ENCODE measurements at places on chromosomes 1 and 21.

DNA sequence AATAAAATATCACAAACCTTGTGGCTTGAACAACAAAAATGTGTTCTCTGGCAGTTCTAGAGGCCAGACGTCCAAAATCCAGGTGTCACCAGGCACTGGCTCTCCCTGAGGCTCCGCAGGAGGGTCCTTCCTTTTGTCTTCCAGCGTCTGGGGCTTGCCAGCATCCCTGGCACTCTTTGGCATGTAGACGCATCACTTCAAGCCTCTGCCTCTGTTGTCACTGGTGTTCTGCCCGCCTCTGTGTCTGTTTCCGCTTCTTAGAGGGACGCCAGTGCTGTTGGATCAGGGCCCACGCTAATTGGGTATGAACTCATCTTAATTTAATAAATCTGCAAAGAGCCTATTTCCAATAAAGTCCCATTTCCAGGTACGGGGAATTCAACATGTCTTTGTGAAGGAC lies 273.7 kb upstream of the C1orf174 start:
- DNase-seq = no peak

GRCh38 chr1:32870615-32871363 lies at the start of gene FNDC5:
Gene FNDC5 (minus strand): TSS chr1:32870912.
- DNase-seq = no peak

- no peak for DNase-seq
Observed at GRCh38 chr1:227219715-227220292, 98.5 kb downstream of the CDC42BPA start.

DNA sequence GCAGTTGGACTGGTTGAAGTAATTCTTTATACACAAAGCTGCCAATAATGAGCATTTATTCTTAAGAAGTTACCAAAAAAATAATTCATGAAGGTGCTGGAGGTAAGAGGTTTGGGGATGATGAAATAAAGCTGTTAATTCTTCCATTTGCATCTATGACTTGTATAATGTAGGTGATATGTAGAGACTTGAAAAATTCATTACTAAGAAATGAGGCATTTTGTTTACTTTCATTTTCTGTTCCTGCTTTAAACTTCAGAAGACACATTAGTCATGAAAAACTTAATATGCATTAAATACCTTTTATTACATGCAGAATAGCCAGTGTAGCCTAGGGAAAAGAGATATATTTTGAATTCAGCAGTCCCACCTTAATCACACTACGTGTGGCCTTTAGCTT lies 214.2 kb downstream of the SLC44A5 start:
- DNase-seq = no peak

DNA sequence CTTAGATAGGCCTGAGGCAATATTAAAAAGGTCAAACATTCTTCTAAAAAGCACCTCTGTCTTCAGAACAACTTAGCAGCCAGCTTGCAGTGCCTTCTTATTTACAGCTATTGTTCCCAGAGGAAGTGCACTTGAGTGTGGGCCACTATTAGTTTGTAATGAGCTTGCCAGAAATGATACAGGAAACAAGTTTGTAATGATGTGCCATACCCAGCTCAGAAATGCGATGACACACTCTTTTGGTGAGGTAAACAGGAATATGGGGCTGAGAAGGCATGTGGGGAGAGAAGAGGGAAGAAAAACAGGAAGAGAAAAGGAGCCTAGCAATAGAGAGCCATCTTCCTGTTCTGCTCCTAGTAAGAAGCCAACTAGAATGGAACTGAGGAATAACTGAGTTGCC lies 295.4 kb downstream of the AGBL4 start:
- no peak for DNase-seq

GRCh38 chr1:91124989-91125417 lies 103.2 kb upstream of the ZNF644 start:
- no peak for DNase-seq

- DNase-seq = no peak
Observed at GRCh38 chr1:38135625-38136414, 89.2 kb upstream of the POU3F1 start.

DNA sequence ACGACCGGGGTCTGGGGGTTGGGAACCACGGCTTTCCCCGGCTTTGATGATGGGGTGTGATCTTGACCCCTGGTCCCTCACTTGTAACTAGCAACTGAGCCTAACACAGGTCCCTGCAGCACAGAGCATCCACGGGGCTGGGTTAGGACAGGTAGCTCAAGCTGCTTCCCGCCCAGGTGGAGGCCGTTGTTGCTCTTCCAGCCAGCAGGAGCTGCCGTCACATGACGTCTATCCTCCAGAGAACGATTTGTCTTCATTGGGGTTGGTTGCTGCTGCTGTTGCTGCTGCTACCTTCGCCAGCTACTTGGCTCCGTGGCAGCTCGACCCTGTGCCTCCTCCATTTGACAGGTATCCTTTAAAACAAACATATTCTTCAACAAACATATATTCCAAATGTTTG lies 74.3 kb upstream of the ADAR start:
- DNase-seq = no peak

DNA sequence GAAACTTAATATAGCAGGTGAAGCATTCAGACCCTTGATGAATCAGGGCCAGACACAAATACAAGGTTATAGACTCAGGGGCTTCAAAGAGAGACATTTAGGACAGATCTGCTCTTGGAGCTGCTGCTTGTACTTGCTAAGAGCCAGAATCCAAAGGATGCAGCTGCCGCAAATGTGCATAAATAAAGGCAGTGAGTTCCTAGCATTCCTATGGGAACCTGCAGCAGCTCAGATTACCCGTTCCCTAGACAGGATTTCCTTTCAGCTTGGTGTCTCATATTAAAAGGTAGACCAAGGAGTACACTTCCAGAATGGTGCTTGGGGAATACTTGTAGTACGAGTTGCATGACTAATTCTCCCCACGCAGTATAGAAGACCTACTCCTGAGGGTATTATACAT lies 9.7 kb upstream of the LRRC53 start:
- DNase-seq = no peak

DNA sequence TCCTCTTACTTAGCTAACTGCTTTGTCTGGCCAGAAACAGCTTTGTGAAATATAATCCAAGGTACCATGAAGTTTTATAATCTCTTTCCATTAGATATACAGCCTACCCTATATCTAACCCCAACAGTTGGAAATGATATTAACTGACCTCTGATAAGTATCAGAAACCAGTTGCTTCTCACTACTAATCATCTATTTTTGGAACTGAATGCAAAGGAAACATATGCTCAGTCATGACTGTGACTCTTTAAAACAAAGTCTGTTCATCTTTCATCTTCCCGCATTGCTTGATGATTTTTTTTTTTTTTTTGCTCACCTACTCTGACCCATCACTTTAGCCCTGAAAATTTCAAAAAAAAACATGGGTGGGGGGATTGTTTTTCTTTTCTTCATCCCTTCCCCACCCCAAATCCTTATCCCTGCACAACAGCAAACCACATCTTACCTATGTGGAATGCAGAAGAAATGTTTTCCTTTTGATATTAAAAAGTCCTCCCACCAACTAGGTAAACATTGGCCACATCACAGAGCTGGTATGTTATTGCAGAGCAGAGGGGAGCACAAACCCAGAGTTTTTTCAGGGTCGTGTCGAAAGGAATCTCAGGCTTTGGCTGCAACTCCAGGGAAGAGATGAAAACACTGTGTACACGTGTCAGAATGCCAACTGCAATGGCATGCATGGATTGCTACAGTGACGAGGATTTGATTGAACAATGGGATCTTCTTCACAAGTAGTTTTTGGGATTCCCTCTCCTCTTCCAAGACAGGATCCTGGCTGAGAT lies 137.3 kb downstream of the SLC30A10 start:
- no peak for DNase-seq

GRCh38 chr21:39644062-39644560 lies 31.4 kb downstream of the B3GALT5 start:
- DNase-seq = no peak

DNA sequence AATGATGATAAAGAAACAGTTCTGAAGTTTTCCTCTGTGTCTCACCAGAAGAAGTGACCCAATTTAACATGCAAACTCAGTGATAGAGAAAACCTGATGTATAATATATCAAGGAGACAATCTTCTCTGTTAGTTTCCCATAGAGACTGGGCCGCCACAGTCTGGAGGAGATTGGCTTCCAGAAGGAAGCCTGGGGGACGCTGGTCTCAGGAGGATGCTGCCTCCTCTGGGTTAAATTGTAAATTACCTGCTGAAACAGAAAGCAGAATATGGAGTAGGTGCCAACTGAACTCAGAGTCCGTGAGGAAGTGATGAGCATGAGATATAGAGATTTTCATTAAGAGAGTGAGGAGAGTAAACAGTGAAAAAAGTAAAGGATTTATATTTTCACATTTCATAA lies 15.8 kb downstream of the OR14I1 start:
- DNase-seq = no peak

DNA sequence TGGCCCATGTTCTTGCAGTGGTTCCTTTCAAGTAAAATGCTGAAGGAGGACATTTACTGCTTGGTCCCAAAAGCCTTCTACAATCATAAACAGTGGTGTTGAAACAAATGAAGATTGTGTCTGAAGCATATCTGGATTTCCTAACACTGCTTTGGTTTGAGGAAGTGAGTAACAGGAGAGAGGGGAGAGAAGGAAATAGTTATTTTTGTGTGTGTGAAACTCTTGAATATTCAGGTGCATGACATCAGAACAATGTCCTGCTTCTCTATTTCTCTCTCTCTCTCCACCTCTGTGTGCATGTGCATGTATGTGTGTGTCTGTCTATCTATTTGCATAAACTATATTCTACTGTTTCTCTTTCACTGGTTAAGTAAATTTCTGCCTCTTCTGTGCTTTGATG lies 61.4 kb upstream of the TNFSF18 start:
- DNase-seq = no peak

- no peak for DNase-seq
Observed at GRCh38 chr1:100308777-100309176, 42.8 kb downstream of the RTCA start.

- no peak for DNase-seq
Observed at GRCh38 chr1:64215576-64215975, 12.2 kb downstream of the UBE2U start.

GRCh38 chr21:16363518-16363917 lies 633.7 kb downstream of the USP25 start:
- no peak for DNase-seq

DNA sequence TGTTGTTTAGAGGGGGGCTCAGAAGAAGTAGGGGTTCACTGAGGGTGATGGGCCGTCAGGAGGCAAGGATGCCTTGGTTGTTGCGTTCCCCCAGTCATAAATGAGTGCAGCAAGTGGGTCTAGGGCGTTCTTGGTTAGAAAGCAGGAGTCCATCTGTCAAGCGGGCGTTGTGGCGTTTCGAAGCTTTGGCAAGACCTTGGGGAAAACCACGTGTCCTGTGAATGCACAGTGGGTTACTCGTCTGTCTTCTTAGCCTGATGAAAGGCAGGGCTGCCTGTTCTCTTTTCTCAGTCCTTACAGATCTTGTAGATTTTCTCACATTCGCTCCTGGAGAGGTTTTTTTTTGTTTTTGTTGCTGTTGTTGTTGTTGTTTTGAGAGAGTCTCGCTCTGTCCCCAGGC lies 6.3 kb upstream of the ZNF496 start:
- DNase-seq = no peak

DNA sequence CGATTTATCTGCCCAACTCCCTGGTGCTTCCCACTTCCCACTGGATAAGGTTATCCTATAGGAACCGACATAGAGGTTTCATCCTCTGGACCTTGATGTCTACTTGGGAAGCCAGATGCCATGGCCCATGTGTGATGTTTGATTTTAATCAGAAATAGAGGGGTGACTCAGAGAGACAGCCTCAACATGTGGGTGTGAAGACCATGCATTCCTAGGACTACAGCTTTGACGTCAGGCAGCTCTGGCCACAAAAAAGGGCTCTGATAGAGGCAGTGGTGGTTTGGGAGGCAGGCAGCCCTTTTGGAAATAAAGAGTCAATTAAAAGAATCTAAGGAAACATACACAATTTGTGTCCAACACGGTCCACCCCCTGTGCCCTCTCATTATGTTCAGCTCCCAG lies 5.2 kb upstream of the SH2D2A start:
- DNase-seq = no peak

- DNase-seq = no peak
Observed at GRCh38 chr1:111467865-111468716, 5.7 kb upstream of the C1orf162 start.

DNA sequence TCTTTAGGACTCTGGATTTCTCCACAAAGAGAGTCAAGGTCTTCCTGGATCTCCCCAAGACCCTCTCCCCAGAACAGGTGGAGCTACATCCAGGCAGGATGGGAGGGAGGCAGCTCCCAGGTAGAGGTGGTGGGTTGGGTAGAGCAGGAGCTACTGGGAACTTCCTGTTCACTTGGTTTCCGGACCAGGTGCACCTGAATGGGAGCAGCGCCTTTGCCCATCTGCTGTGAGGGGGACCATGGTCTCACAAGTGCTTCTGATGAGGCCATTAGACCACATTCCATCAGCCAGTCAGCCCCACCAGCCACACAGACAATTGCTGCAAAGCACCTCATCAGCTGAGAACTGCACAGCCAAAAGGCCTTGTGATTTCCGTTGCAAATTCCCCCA lies 188.8 kb downstream of the MATN1 start:
- DNase-seq = no peak

- no peak for DNase-seq
Observed at GRCh38 chr1:67646145-67647035, 38.6 kb upstream of the GADD45A start.

DNA sequence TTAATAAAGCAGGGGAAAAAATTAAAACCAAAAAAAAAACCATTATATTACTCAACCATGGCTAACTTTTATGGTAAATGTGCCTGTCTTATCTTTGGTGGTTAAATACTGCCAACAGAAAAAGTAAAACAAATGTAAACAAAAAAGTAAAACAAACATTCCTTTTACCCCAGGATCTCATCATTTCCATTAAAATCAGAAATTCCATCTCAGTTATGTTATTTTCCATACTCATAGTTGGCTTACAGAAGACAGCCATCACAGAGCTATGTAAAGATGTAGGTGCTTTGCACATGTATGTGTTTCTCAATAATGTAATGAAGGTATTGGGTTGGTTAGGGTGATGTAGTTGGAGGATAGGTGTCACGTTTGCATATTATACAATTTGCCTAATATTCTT lies 185.0 kb downstream of the KCNK2 start:
- DNase-seq = no peak

DNA sequence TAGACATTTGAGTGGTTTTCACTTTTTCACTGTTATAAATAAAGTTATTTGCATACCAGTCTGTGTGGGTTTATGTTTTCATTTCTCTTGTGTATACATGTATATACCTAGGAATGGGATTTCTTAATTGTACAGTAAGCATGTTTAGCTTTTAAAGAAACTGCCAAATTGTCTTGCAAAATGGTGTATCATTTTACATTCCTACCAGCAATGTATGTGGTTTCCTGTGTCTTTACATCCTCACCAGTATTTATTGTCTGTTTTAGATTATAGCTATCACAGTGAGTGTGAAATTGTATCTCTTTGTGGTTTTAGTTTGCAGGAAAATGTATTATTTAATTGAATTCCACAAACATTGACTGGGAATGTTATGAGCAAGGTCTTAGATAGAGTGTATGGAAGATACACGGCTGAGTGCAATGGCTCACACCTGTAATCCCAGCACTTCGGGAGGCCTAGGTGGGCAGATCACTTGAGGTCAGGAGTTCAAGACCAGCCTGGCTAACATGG lies 57.3 kb downstream of the MACF1 start:
- DNase-seq = no peak

GRCh38 chr21:38683222-38683621 lies 122.5 kb upstream of the ETS2 start:
- DNase-seq = no peak

- no peak for DNase-seq
Observed at GRCh38 chr1:89910780-89911179, 84.1 kb upstream of the ZNF326 start.

- DNase-seq = no peak
Observed at GRCh38 chr21:18603980-18604379, 200.4 kb upstream of the TMPRSS15 start.

Measured in cortex of kidney (tissue), 1 donor.